Mesothelial cell of epicardium (in vitro differentiated cells): ENCODE measurements at places on chromosomes 11 and 22.

GRCh38 chr11:70306586-70307033 lies 36.1 kb downstream of the PPFIA1 start:
- H3K36me3 ChIP-seq = peaks cover 20% of the 10 kb centered on the region
- no peak for DNase-seq
- H3K4me1 ChIP-seq = no peaks in the 10 kb centered on the region
- H3K27me3 ChIP-seq = no peaks in the 10 kb centered on the region
- peak overlapping the region; percentile 29 for H3K27ac ChIP-seq

DNA sequence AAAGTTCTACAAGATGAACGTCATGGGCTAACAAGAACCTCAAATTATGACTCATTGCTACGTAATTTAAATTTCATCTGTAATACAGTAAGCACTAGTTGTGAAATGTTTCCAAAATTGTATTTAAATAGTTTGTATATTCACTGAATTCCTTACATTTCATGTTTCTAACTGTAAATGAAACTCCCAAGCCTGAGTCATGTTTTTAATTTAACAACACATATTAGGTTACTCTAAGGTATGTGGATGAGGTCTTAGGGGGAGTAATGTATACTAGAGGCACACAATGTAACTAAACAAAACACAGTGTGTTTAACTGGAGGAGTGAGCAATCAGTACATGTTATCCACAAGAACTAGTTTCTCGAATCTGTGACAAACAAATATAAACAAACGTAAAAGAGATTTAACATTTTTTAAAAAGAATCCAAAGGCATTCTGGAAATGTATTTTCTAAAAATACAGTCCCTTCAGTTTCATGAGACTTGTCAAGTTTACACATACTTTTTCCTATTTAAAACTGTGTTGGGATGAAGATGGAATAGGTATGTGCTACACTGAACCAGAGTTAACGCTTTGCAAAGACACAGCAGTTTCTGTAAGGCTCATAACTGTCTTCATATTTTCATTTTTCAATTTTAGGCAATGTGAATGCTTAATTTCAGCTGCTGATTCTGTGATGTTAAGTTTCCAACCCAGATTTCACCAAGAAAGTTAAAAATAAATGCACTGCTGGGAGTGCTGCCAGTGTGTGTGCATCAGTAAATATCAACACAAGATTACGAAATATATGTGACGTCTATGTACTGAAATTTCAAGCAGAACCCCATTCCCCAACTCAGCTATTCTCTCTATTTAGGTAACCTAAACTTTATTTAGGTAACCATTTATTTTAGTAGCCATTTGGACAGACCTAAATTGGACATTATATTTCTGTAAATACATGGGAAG lies 52.6 kb downstream of the PITPNB start:
- H3K4me1 ChIP-seq = peaks cover 77% of the 10 kb centered on the region
- H3K27me3 ChIP-seq = no peaks in the 10 kb centered on the region
- no peak overlapping the region for H3K4me3 ChIP-seq
- DNase-seq = no peak
- peaks cover 13% of the 10 kb centered on the region for H3K36me3 ChIP-seq

DNA sequence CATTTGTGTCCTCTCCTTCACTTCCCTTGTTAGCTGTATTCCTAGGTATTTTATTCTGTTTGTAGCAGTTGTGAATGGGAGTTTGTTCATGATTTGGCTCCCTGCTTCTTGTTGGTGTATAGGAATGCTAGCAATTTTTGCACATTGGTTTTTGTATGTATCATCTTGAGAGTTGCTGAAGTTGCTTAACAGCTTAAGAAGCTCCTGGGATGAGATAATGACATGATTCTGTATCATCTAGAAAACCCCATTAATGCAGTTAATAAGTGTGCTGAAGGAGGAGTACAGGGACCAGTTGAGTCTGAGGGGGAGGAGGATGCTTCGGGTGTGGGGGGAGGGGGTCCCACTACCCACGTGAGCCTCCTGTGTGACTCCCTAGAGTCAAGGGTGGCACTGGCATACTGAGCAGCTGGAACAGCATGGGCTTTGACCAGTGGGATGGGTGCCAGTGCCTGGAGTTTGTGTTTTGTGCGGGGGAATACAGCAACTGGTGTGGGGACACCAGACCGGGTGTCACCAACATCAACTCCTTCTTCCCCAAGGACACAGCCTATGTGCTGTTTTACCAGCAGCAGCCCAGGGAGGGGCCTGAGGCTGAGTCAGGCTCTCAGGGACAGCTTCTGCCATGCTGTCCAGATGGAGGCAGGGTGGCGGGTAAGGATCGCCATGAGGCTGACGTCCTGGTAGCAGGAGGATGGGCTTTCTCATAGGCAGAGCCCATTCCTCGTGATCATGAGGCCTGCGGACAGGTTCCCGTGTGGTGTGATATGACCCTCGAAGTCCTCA lies 24.1 kb downstream of the USP35 start:
- DNase-seq = no peak
- H3K4me1 ChIP-seq = no peaks in the 10 kb centered on the region
- H3K27ac ChIP-seq = no peak overlapping the region

GRCh38 chr22:26800858-26801257 lies 143.5 kb downstream of the MIAT start:
- H3K4me3 ChIP-seq = no peak overlapping the region
- peaks cover 19% of the 10 kb centered on the region for H3K27me3 ChIP-seq
- DNase-seq = no peak

DNA sequence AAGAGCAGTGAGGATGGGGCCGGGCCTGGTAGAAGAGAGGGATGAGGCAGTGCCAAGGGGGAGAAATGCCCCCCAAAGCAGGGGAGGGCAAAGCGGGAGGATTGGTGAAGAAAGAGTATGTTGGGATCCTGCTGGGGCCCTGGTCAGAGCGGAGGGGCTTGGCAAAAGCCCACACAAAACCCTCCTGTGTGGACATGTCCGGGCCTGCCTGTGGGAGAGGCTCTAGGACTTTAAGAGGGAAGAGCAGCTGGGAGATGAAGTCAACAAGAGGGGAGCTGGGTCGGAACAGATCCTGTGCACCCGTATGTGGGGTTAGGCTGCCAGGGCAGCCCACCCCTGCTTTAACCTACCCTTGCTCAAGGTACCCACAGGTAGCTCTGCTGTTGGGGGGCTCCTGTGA lies 25.8 kb downstream of the ART5 start:
- no peak overlapping the region for H3K27ac ChIP-seq
- no peaks in the 10 kb centered on the region for H3K36me3 ChIP-seq
- peaks cover under 1% of the 10 kb centered on the region for H3K27me3 ChIP-seq
- DNase-seq = no peak
- H3K4me3 ChIP-seq = no peak overlapping the region
